ENCODE measurements at places on chromosomes 1 and 21.
A peak's percentile ranks its signal among the peaks of the same experiment; 100 is the strongest.

DNA sequence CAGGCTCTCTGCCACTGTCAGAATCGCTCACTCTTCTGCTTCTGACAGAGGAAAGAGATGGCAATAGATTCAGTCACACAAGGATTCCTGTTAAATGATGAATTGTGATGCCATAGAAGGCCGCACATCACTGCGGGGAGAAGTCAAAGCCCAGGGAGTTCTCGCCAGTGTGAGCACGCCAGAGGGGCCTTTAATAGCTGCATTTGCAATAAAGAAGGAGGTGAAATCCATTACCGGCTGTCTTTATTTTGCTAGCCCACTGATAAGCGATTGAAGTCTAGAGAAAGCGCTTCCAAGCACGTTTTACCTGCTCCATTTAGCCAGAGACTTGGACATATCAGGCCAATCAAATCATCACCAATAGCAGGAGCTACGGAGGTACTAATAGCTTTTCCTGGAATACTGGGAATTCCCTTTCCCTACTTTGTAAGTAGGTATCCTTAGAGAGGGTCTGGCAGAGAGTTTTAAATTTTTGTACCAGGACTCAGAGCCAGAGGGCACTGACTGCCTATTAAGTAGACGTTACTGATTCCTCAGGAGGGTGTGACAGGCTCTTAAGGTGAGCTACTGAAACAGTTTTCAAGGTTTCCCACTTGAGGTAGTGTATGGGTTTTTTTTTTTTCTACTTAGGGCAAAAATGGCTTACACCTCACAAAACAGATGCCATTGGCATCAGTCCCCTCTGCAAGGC is 10.2 kb upstream of the TARBP1 start:
- H3K27ac ChIP-seq = no peak overlapping the region
- no peaks in the 10 kb centered on the region for H3K27me3 ChIP-seq
- no peak overlapping the region for H3K4me3 ChIP-seq
- no peaks in the 10 kb centered on the region for H3K36me3 ChIP-seq
- peaks cover 22% of the 10 kb centered on the region for H3K4me1 ChIP-seq
- DNase-seq = no peak

GRCh38 chr1:238647877-238648276 is 738.5 kb upstream of the CHRM3 start:
- H3K27ac ChIP-seq = no peak overlapping the region
- H3K27me3 ChIP-seq = no peaks in the 10 kb centered on the region
- no peaks in the 10 kb centered on the region for H3K36me3 ChIP-seq
- no peaks in the 10 kb centered on the region for H3K4me1 ChIP-seq
- DNase-seq = no peak

DNA sequence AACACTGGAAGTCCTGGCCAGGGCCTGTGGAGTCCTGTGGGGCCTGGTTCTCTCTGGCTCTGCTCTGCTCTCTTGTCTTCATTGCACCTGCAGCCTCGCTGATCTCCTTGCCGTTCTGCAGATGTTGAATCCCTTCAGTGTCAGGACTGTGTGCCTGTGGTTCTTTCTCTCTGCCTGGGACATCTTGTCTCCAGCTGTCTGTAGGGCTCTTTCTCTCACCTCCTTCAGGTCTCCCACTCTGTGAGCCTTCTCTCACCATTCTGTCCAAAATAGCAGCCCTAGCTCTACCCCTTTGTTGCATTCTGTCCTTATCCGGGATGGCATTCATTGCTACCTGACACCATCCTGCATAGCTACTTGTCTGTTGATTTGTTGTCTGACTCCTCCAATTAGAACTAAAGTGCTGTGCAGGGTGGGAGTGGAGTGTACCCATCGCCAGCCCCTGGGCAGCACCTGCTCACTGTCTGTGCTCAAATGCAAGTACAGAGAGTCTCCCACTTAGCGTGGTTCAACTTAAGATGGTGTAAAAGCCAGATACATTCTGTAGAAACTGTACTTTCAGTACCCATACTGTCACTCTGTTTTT is 8.9 kb downstream of the PGBD2 start:
- peaks cover 56% of the 10 kb centered on the region for H3K36me3 ChIP-seq
- H3K4me1 ChIP-seq = no peaks in the 10 kb centered on the region
- H3K27me3 ChIP-seq = no peaks in the 10 kb centered on the region
- no peak for DNase-seq
- no peak overlapping the region for H3K4me3 ChIP-seq

DNA sequence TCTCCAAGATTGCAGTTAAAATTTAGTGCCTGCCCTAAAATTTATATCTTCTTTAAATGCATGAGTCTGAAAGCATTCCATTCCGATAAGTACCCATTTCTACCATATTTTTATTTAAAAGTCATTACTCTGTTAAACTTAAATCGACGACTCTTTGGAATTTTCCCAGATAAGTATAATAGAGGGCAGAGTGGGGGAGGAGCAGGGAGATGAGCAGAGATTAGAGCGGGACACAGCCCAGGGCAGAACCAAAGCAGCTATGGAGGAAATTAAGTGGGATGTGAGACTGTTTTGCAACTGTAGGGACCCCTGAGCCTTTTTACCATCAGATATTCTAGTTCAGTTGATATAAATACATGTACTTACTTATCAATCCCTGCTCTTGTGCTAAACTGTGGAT is 257.9 kb downstream of the FGGY start:
- H3K4me3 ChIP-seq = no peak overlapping the region
- DNase-seq = no peak
- H3K36me3 ChIP-seq = no peaks in the 10 kb centered on the region
- H3K4me1 ChIP-seq = no peaks in the 10 kb centered on the region
- no peak overlapping the region for H3K27ac ChIP-seq

DNA sequence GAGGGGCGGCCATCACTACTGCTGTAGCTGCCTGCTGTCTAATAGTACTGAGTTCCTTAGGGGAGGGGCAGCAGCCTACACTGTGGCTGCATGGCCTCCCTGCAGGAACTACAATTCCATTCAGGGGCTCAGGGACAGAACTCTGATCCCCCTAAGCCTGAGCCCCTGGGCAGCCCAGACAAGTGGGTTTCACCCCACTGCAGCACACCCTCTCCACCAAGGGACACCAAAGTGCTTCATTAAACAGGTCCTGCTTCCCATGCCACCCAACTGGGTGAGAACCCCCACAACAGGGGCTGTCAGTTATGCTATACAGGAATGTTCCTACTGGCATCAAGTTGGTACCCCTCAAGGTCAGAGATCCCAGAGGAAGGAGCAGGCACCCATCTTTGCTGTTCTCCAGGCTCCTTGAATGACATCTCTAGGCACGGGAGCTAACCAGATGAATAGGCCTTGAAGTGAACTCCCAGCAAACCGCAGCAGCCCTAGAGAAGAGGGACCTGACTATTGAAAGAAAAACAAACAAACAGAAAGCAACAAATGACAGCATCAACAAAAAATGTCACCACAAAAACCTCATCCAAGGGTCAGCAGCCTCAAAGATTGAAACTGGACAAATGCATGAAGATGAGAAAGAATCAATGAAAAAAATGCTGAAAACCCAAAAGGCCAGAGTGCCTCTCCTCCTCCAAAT is 437.4 kb downstream of the NUF2 start:
- no peak overlapping the region for H3K4me3 ChIP-seq
- DNase-seq = no peak
- H3K27ac ChIP-seq = no peak overlapping the region
- no peaks in the 10 kb centered on the region for H3K36me3 ChIP-seq
- no peaks in the 10 kb centered on the region for H3K27me3 ChIP-seq

DNA sequence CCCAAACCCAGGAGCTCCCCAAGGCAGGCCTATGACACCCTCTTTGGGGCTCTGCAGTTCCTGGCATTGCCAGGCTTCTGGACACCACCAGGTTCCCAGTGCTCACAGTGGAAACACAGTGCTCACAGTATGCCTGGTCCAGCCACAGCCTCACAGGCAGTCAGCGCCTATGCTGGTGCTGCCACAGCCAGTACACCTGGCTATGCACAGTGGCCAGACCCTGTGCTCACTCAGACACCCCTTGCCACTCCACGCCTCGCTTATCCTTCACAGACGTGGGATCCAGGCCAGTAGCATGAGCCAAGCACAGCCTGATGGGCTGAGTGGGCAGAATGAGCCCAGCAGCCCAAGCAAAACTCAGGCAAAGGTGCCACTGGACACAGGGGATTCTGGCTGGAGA is 579.2 kb upstream of the ADGRL2 start:
- no peaks in the 10 kb centered on the region for H3K36me3 ChIP-seq
- H3K4me1 ChIP-seq = no peaks in the 10 kb centered on the region
- no peak overlapping the region for H3K27ac ChIP-seq
- H3K27me3 ChIP-seq = no peaks in the 10 kb centered on the region
- DNase-seq = no peak

DNA sequence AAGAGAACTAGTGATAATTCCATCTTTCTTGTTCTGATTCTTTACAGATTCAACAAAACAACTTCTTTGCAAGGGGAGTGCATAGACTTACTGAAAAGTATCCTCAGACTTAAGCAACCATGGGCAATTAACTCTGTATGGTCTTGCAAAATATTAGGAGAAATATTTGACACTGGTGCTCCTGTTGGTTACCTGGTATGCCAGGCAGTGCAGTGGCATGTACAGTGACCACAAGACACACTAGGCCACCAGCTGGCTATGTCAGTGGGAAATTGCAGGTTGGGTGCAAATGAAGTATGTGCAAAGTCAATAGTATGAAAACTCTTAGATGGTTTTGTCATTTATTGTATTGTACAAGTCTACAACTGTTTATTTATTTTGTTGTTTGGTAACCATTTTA is 34.5 kb downstream of the EPS15 start:
- H3K27ac ChIP-seq = no peak overlapping the region
- no peak overlapping the region for H3K4me3 ChIP-seq
- H3K4me1 ChIP-seq = peaks cover 24% of the 10 kb centered on the region
- H3K36me3 ChIP-seq = peaks cover 2% of the 10 kb centered on the region
- H3K27me3 ChIP-seq = no peaks in the 10 kb centered on the region
- DNase-seq = no peak

- H3K4me3 ChIP-seq = no peak overlapping the region
- no peak for DNase-seq
- H3K36me3 ChIP-seq = peaks cover 35% of the 10 kb centered on the region
- H3K4me1 ChIP-seq = peaks cover 11% of the 10 kb centered on the region
- H3K27me3 ChIP-seq = no peaks in the 10 kb centered on the region
These were observed 5.7 kb downstream of the URB1 start for GRCh38 chr21:32387151-32387550.

DNA sequence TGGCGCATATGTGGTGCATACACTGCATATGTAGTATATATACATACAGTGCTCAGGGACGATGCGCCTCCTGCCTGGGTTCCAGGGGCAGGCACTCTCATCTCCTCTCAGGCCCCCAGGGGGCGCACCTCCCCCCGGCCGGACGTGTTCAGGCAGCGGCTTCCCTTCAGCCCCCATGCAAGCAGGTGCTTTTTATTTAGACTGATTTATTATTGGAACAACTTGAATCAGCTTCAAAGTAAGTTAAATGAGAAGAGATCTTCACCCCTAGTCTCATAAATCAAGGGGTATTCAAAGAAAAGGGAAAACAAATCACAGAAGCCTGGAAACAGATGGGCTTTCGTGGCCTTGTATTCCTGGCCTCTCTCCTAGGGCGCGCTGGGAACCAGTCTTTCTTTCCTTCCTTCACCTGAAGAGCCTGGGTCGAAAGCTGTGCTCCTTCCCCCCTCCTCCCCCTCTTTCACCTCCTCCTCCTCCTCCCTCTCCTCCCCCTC is 64.6 kb downstream of the UBIAD1 start:
- peaks cover 26% of the 10 kb centered on the region for H3K27me3 ChIP-seq
- H3K4me1 ChIP-seq = no peaks in the 10 kb centered on the region
- H3K36me3 ChIP-seq = no peaks in the 10 kb centered on the region
- DNase-seq = peak; percentile 55
- no peak overlapping the region for H3K27ac ChIP-seq

- no peaks in the 10 kb centered on the region for H3K4me1 ChIP-seq
- DNase-seq = no peak
- no peaks in the 10 kb centered on the region for H3K36me3 ChIP-seq
- H3K4me3 ChIP-seq = no peak overlapping the region
- H3K27me3 ChIP-seq = no peaks in the 10 kb centered on the region
- no peak overlapping the region for H3K27ac ChIP-seq
These were observed 68.0 kb downstream of the LRRN2 start for GRCh38 chr1:204617256-204618147.

DNA sequence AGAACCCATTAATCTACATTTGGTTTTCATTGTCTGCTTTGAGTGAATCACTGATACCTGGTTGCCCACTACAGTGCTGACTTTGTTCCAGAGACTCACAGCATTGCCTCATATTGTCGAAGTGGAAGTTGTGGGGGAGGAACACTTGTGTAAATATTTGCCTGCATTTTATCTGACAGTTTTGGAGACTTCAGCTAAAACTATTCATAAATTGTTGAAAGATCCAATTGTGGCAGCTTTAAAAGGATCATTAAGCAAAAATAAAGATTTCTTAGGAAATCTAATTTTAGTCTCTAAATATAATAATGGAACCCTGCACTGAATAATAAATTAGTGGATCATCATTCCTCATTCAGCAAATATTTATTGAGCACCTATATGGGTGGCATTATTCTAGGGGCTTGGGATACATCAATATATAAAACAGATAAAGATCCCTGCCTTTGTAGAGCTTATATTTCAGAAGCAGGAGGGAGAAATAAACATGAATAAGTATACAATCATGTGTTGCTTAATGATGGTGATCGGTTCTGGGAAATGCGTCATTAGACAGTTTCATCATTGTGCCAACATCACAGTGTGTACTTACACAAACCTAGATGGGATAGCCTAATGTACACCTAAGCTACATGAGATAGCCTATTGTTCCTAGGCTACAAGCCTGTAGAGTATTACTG is 73.5 kb downstream of the OSBPL9 start:
- H3K4me3 ChIP-seq = no peak overlapping the region
- no peaks in the 10 kb centered on the region for H3K36me3 ChIP-seq
- H3K27ac ChIP-seq = no peak overlapping the region
- peaks cover 23% of the 10 kb centered on the region for H3K4me1 ChIP-seq

- DNase-seq = no peak
- no peaks in the 10 kb centered on the region for H3K36me3 ChIP-seq
- H3K4me3 ChIP-seq = no peak overlapping the region
- H3K27ac ChIP-seq = no peak overlapping the region
These were observed 194.0 kb downstream of the TOMM20 start for GRCh38 chr1:234934611-234935033.

- H3K4me1 ChIP-seq = no peaks in the 10 kb centered on the region
- no peaks in the 10 kb centered on the region for H3K36me3 ChIP-seq
- no peak overlapping the region for H3K4me3 ChIP-seq
- no peaks in the 10 kb centered on the region for H3K27me3 ChIP-seq
- DNase-seq = no peak
These were observed 102.6 kb downstream of the PDE9A start for GRCh38 chr21:42755766-42756579.

GRCh38 chr21:31952828-31953227 is 80.0 kb downstream of the HUNK start:
- no peak overlapping the region for H3K4me3 ChIP-seq
- H3K27ac ChIP-seq = no peak overlapping the region
- no peaks in the 10 kb centered on the region for H3K27me3 ChIP-seq
- DNase-seq = no peak
- no peaks in the 10 kb centered on the region for H3K36me3 ChIP-seq

- H3K4me3 ChIP-seq = no peak overlapping the region
- H3K4me1 ChIP-seq = peaks cover 25% of the 10 kb centered on the region
- no peaks in the 10 kb centered on the region for H3K27me3 ChIP-seq
- H3K27ac ChIP-seq = peak overlapping the region; percentile 1
These were observed 2.0 kb upstream of the SRM start for GRCh38 chr1:11061652-11062365.

- H3K4me3 ChIP-seq = no peak overlapping the region
- H3K36me3 ChIP-seq = no peaks in the 10 kb centered on the region
- peaks cover 10% of the 10 kb centered on the region for H3K4me1 ChIP-seq
- no peaks in the 10 kb centered on the region for H3K27me3 ChIP-seq
These were observed 126.9 kb upstream of the ERRFI1 start for GRCh38 chr1:8152731-8153702.
